Stimulated activated naive B cell treated with anti-CD40 and anti-IgM and Interleukin-4, amounts not matched to agents 10 μg/mL and 1 μg/mL and 100 μg/mL, for 72 hours (primary cell): ENCODE measurements at places on chromosomes 7 and 10.

GRCh38 chr10:71795248-71795647 lies 21.9 kb upstream of the VSIR start:
- DNase-seq, result no peak
- peaks cover 29% of the 10 kb centered on the region for H3K4me1 ChIP-seq
- no peak overlapping the region for H3K4me3 ChIP-seq
- H3K36me3 ChIP-seq, result peaks cover 3% of the 10 kb centered on the region
- peaks cover 32% of the 10 kb centered on the region for H3K27me3 ChIP-seq

- H3K4me1 ChIP-seq, result peaks cover 5% of the 10 kb centered on the region
- DNase-seq, result no peak
- H3K27me3 ChIP-seq, result no peaks in the 10 kb centered on the region
- no peak overlapping the region for H3K27ac ChIP-seq
Observed at GRCh38 chr10:102102421-102102820, 17.7 kb downstream of the LDB1 start.

DNA sequence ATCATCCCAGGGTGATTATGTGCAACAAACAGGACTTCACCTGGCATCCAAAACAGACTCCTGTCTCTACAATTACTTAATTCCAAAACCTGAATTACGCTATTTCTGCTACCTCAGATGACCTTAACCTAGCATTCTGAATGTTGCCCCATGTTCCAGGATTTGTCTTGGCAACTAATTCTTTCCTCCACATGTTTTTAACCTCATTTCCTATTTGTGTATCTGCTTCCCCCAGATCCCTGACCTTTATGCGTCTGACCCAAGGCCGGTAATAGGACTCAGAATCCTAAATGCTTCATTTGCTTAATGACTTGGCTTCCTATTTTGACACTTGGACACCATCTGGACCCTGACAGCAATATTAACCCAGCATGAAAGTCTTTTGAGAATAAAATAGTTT lies 8.7 kb upstream of the ING3 start:
- H3K4me1 ChIP-seq, result no peaks in the 10 kb centered on the region
- no peak overlapping the region for H3K4me3 ChIP-seq
- no peaks in the 10 kb centered on the region for H3K27me3 ChIP-seq
- no peak overlapping the region for H3K27ac ChIP-seq
- H3K36me3 ChIP-seq, result no peaks in the 10 kb centered on the region

GRCh38 chr10:45514291-45515270 lies 140.6 kb downstream of the ALOX5 start:
- no peaks in the 10 kb centered on the region for H3K27me3 ChIP-seq
- H3K4me1 ChIP-seq, result peaks cover 11% of the 10 kb centered on the region
- no peak for DNase-seq
- H3K27ac ChIP-seq, result no peak overlapping the region
- no peak overlapping the region for H3K4me3 ChIP-seq
- H3K36me3 ChIP-seq, result peaks cover 7% of the 10 kb centered on the region

- H3K4me3 ChIP-seq, result peak overlapping the region; percentile 83
- no peaks in the 10 kb centered on the region for H3K36me3 ChIP-seq
- peak overlapping the region; percentile 71 for H3K27ac ChIP-seq
- peaks cover 13% of the 10 kb centered on the region for H3K27me3 ChIP-seq
- no peak for DNase-seq
Observed at GRCh38 chr7:517774-518629, 1.6 kb downstream of the PDGFA start.

- peaks cover 8% of the 10 kb centered on the region for H3K27me3 ChIP-seq
- H3K36me3 ChIP-seq, result no peaks in the 10 kb centered on the region
- no peak overlapping the region for H3K4me3 ChIP-seq
- H3K27ac ChIP-seq, result no peak overlapping the region
- no peak for DNase-seq
Observed at GRCh38 chr10:25896421-25896820, 37.6 kb upstream of the MYO3A start.

GRCh38 chr7:69564454-69565417 lies 33.5 kb upstream of the AUTS2 start:
- DNase-seq, result no peak
- no peaks in the 10 kb centered on the region for H3K36me3 ChIP-seq
- no peak overlapping the region for H3K4me3 ChIP-seq
- no peaks in the 10 kb centered on the region for H3K4me1 ChIP-seq
- no peak overlapping the region for H3K27ac ChIP-seq
- H3K27me3 ChIP-seq, result no peaks in the 10 kb centered on the region
